ENCODE measurements at places on chromosomes 2 and 18. TPM values are rescaled to one million over a fixed set of nuclear protein-coding genes. Genes with fewer than 3 reads are reported as not detected.

DNA sequence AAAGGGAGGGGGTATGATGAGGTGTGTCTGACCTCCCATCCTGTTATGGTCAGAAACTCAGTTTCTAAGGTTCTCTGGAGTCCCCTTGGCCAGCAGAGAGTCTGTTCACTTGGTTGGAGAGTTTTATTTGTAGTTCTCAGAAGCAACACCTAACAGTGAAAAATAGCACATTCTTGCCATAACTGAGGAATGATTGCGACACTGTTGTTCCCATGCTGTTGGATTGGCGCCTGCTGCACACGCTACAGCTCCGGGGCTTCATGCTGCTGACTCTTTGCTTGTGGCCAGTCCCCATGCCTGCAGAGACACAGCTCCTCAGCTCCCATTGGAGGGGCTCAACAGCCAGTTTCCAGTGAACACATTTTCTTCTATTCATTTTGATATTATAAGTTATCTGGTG, 42.1 kb downstream of the TPGS2 start:
- H3K4me3 ChIP-seq, result no peak overlapping the region
- peaks cover 24% of the 10 kb centered on the region for H3K36me3 ChIP-seq
- no peaks in the 10 kb centered on the region for H3K4me1 ChIP-seq
- peak overlapping the region; percentile 4 for H3K27ac ChIP-seq

- no peaks in the 10 kb centered on the region for H3K36me3 ChIP-seq
- DNase-seq, result peak; percentile 64
- H3K4me3 ChIP-seq, result no peak overlapping the region
- no peak overlapping the region for H3K27ac ChIP-seq
- H3K4me1 ChIP-seq, result no peaks in the 10 kb centered on the region
- no peaks in the 10 kb centered on the region for H3K27me3 ChIP-seq
These were observed 102.5 kb downstream of the ATL2 start for GRCh38 chr2:38274286-38275276.

GRCh38 chr2:187769437-187769836, 215.2 kb upstream of the TFPI start:
- DNase-seq, result no peak
- H3K27me3 ChIP-seq, result no peaks in the 10 kb centered on the region
- H3K36me3 ChIP-seq, result no peaks in the 10 kb centered on the region
- no peaks in the 10 kb centered on the region for H3K4me1 ChIP-seq
- no peak overlapping the region for H3K27ac ChIP-seq
- H3K4me3 ChIP-seq, result no peak overlapping the region

- no peaks in the 10 kb centered on the region for H3K36me3 ChIP-seq
- peaks cover 13% of the 10 kb centered on the region for H3K27me3 ChIP-seq
- peak overlapping the region; percentile 52 for H3K27ac ChIP-seq
- no peak overlapping the region for H3K4me3 ChIP-seq
- peaks cover 36% of the 10 kb centered on the region for H3K4me1 ChIP-seq
- no peak for DNase-seq
These were observed 3.1 kb upstream of the ARID5A start for GRCh38 chr2:96533292-96534073.

- peaks cover 16% of the 10 kb centered on the region for H3K27me3 ChIP-seq
- peak overlapping the region; percentile 20 for H3K4me3 ChIP-seq
- no peaks in the 10 kb centered on the region for H3K36me3 ChIP-seq
- H3K27ac ChIP-seq, result no peak overlapping the region
These were observed 248 bp downstream of the HAAO start for GRCh38 chr2:42792087-42792582.

GRCh38 chr18:45557287-45557686, 58.0 kb upstream of the SLC14A2 start:
- no peak overlapping the region for H3K4me3 ChIP-seq
- no peak overlapping the region for H3K27ac ChIP-seq
- peaks cover 12% of the 10 kb centered on the region for H3K4me1 ChIP-seq
- H3K36me3 ChIP-seq, result no peaks in the 10 kb centered on the region
- no peak for DNase-seq

DNA sequence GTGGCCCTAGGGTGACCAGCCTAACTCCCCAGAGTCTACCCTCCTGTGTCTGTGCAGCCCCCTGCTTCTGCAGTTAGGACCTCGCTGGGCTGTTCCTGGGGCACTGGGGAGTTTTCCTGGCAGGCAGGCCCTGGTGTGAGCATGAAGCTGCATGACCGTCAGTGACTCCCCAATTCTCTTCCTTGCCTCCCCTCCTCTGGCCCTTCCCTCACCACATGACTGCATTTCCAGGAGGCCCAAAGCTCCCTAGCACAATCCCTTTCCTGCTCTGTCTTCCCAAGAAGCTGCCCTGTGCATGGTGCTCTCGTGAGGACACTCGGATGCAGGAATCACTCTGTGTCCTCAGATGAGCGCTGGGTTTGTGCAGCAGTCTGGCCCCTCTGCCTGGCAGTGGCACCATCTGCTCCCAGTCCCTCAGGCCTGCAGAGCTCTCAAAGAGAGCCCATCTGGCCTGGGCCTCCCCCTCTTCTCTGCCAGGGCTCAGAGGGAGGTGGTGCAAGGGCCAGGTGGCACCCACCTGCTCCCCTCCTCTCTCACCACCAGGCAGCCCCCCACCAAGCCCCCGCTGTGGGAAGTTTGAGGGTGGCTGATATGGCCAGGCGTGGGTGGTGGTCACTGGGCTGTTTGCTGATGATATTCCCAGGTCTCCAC, 125.6 kb upstream of the HS6ST1 start:
- no peak overlapping the region for H3K27ac ChIP-seq
- no peak for DNase-seq
- peaks cover 9% of the 10 kb centered on the region for H3K4me1 ChIP-seq
- H3K27me3 ChIP-seq, result no peaks in the 10 kb centered on the region

GRCh38 chr2:20576598-20577115, 74.2 kb downstream of the HS1BP3 start:
- H3K27me3 ChIP-seq, result no peaks in the 10 kb centered on the region
- no peak overlapping the region for H3K27ac ChIP-seq
- no peaks in the 10 kb centered on the region for H3K4me1 ChIP-seq
- no peaks in the 10 kb centered on the region for H3K36me3 ChIP-seq

DNA sequence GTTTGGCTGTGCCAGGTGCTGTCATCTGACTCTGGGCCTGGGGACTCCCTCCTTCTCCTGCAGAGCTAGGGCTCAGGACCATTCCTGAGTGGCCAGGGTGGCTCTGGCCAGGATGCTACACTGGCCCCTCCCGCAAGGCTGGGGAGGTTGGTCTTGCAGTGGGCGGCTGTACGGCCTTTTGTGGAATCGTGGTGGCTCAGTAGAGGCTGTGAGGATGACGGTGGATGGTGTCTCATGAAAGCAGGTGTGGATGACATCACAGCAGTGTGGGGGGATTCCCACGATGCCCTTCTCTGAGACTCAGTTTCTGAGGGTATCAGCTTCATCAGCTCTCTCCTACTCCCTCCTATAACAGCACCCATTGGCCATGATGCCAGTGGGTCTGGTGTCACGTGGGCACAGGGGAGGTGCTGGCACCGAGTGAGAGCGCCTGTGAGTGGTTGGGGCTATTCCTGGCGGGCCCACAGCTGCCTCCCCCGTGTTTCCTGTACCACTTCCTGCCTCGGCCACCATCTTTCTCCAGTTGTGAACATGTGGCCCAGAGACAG, 144.2 kb upstream of the HDAC4 start:
- H3K27ac ChIP-seq, result no peak overlapping the region
- H3K27me3 ChIP-seq, result no peaks in the 10 kb centered on the region
- no peak overlapping the region for H3K4me3 ChIP-seq
- H3K4me1 ChIP-seq, result no peaks in the 10 kb centered on the region

DNA sequence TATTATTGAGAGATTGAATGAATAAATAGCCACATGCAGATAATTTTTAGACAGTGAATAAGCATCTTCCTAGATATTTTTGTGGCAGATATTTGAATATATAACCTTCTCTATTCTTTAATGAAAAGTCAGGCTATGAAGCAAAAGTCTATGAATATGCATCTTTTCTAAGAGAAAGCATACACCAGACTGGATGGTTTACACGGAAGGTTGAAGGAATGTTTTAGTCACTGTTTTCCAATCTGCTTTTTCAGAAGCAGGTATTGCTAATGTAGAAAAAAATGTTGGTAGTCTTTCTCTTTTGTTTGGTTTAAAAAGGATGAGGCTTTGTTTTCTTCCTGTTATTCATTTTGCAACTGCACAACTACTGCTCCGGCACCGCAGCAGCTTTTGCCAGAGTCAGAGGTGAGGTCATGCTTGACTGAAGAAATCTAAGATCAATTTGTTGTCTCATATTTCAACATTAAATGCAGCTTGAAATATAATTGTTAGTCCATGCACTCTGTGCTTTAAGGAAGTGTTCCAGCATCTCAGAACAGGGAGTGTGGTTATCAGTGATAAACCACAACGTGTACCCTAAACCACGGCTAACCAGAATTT, 1540.8 kb upstream of the PIK3C3 start:
- H3K4me3 ChIP-seq, result no peak overlapping the region
- peaks cover 10% of the 10 kb centered on the region for H3K4me1 ChIP-seq
- no peak overlapping the region for H3K27ac ChIP-seq
- peak; percentile 26 for DNase-seq
- H3K36me3 ChIP-seq, result no peaks in the 10 kb centered on the region
- no peaks in the 10 kb centered on the region for H3K27me3 ChIP-seq

DNA sequence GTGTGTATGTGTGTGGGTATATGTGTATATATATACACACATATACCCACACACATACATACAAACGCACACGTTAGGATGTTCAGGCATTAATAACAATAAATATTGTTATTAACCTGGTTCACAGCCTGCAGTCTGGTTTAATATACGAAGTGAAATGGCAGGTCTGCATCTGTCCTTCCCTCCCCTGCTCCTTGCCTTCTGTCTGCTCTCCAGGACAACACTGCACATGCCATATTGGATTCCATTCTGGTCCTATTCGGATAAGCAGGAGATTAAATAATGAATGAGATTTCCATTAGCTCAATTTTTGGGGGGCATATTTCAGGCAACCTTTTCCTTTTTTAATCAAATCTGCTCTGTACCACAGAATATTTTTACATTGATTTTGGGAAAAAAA, 158.0 kb downstream of the CELF4 start:
- H3K4me1 ChIP-seq, result peaks cover 12% of the 10 kb centered on the region
- no peaks in the 10 kb centered on the region for H3K36me3 ChIP-seq
- no peak overlapping the region for H3K4me3 ChIP-seq
- H3K27ac ChIP-seq, result no peak overlapping the region
- no peak for DNase-seq

PLCL1 gene
- total RNA-seq, result 4.9 TPM

IMP4 gene
- 91.5 TPM for total RNA-seq

MERTK gene
- 8.7 TPM for total RNA-seq

KDM3A gene
- total RNA-seq, result 45.0 TPM

LCT gene
- not detected for total RNA-seq

TOGARAM2 gene
- total RNA-seq, result 0.03 TPM

CCDC121 gene
- 4.2 TPM for total RNA-seq

CXCR2 gene
- 0.09 TPM for total RNA-seq

Measured in cardiac muscle cell (in vitro differentiated cells and primary cell).